AG10803 (cell line): ENCODE measurements at places on chromosomes 2 and 18.

- DNase-seq = peak; percentile 23
Observed at GRCh38 chr2:54768772-54769428, 45.4 kb downstream of the EML6 start.

DNA sequence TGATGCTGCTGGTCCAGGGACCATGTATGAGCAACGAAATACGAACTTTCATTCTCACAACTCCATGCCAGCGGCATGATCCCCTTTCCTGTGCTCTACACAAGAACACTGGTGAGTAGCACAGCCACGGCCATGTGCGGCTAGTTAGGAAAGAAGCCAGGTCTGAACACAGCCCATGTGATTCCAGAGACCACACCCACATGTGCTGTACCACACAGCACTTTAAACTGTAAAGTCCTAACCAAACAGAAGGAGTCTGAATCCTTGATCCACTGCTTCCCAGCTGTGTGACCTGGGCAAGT, 33.0 kb upstream of the ACAA2 start:
- peak; percentile 69 for DNase-seq

GRCh38 chr2:217142649-217143266, 282.9 kb upstream of the TNP1 start:
- DNase-seq = no peak

- no peak for DNase-seq
Observed at GRCh38 chr2:168432565-168433186, 23.4 kb upstream of the CERS6 start.

DNA sequence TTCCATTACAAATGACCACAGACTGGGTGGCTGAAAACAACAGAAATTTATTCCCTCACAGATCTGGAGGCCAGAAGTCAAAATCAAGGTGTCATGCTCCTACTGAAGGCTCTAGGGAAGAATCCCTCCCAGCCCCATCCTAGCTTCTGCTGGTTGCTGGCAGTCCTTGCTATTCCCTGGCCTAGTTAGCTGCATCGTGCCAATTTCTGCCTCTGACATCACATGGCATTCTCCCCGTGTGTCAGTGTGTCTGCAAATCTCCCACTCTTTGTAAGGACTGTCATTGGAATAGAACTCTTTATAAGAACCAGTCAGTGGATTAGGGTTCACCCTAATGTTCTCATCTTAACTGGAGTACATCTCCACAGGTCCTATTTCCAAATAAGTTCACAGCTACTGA, 30.5 kb upstream of the NCKAP5 start:
- DNase-seq = no peak

GRCh38 chr2:234145511-234145910, 95.0 kb downstream of the SPP2 start:
- DNase-seq = peak; percentile 60

GRCh38 chr18:22344445-22344844, 73.3 kb downstream of the CTAGE1 start:
- no peak for DNase-seq

DNA sequence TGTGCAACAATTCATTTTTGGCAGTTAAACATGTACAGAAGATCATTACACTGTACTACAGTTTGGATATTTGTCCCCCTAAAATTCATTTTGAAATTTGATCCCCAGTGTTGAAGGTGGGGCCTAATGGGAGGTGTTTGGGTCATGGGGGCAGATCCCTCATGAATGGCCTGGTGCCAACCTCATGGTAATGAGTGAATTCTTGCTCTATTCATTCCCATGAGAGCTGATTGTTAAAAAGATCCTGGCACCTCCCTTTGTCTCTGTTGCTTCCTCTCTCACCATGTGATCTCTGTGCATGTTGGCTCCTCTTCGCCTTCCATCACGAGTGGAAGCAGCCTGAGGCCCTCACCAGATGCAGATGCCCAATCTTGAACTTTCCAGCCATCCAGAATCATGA, 140.6 kb downstream of the GCA start:
- no peak for DNase-seq

- peak; percentile 29 for DNase-seq
Observed at GRCh38 chr2:168593713-168594112, 137.6 kb downstream of the CERS6 start.
